Transverse colon (tissue), 4 donors: ENCODE measurements at places on chromosomes 12 and 14. TPM values are rescaled to one million over a fixed set of nuclear protein-coding genes. Genes with fewer than 3 reads are reported as not detected.

GRCh38 chr14:42541535-42542001 is 934.9 kb downstream of the LRFN5 start:
- DNase-seq: no peak

- no peak for DNase-seq
Measured at GRCh38 chr12:2402073-2402579, 349.3 kb downstream of the CACNA1C start.

GRCh38 chr14:89926694-89927093 is 27.8 kb downstream of the EFCAB11 start:
- DNase-seq: no peak

DNA sequence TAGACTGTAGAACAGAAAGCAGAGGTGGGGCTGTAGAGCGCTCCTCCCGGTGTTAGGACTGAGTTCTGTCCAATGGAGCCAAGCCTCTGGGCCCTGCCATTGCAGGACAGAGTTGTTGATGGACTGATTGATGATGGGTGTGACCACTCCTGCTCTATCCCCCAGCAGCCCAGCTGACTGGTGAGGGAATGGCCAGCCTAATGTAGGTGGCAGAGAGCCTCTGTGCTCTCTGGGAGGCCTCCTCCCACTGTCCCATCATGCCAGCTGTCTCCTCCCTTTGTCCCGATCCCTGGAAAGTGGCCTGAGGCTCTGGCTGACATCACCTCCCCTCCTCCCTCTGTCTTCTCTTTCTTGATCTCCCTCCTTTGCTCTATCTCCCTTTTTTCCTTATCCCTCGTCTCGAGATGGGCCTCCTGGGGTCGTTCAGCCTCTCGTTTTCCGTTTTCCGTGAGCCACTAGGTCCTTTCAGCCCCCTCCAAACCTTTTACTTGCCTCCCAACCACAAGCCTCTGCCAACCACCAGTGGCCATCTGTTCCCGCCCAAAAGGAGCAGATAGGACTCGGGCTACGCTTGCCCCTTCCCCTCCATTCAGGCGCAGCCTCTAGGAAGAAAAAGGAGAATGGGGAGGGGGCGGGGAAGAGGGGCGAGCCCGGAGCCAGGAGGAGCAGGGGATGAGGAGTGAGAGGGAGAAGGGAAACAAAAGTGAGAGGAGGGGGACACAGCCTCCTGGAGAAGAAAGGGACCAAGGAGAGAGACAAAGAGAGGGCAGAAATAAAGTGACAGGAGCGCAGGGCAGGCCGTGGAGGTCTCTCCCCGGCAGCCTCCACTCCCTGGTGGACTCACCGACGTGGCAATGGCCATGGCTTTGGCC is 572 bp downstream of the EFS start:
- no peak for DNase-seq

DNA sequence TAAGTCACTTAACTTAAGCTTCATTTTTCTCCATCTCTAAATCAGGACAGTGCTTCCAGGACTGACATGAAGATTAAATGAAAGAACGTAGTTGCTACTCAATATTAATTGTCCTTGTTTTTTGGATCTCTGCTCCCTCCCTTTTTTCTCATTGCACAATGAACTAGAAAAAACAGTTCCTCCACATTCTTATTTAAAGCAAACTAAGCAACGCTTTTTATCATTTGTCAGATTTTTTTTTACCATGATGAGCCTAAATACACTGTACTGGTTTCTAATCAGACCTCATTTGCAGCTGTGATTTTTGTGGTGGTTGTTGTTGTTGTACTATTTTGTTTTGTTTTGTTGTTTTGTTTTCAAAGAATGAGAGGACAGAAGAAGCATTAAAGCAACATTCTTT is 23.2 kb upstream of the PARP11 start:
- no peak for DNase-seq

DNA sequence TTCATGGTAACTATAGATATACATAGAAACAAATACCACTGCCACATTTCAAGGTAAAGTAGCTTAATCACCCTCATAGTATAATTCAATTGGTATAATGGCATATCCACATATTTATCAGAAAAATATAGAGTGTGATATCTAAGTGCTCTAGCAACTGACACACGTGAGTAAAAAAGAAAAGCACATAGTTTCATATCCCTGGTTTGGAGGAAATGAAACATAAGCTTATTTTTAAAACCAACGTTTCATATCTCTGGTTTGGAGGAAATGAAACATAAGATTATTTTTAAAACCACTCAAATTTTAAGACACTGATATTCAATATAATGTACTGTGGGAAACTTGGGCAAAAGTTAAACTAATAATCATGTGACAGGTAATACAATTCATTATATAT is 2.1 kb downstream of the OR6C70 start:
- DNase-seq: no peak

DNA sequence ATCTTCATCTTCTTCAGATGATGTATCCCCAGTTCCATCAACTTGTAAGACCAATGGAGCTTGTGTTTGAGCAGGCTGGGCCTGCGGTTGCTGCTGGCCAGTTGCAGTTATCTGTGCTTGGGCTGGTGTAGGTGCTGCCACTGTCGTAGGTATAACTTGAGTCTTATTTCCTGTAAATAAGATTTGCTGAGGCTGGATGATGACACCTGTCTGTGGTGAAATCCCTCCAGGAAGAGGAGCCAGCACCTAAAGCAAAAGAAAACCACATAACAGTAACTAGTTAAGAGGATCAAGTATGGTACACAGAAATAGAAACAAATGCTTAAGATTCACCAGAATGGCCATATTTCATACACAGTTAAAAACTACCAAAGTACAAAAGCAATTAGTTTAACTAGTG is 28.2 kb downstream of the GTF2A1 start:
- no peak for DNase-seq

GRCh38 chr14:62691647-62692489 is 353.4 kb downstream of the KCNH5 start:
- DNase-seq: no peak

- peak; percentile 35 for DNase-seq
Measured at GRCh38 chr14:88204221-88204620, 118.8 kb downstream of the KCNK10 start.

- DNase-seq: no peak
Measured at GRCh38 chr14:20327005-20327869, 5.8 kb downstream of the CCNB1IP1 start.

- no peak for DNase-seq
Measured at GRCh38 chr14:62015945-62016344, 253.7 kb downstream of the SNAPC1 start.

GRCh38 chr12:14924541-14924940 is 13.8 kb downstream of the ERP27 start:
- no peak for DNase-seq

DNA sequence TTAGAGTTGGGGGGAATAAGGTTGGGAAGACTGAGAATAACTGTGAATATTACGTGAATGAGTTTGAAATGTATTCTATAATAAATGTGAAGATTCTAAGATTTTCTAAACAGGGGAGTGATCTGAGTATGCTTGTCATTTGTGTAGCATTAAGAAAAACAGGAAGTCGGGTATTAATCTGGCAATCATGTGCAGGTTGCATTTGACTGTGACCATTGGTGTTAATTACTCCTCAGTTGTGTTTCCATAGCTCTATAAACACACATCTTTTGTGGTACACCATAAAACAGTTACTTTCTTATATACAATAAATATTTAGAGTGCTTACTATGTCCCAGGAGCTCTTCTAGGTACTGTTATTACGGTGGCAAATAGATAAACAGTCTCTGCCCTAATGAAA is 434.4 kb upstream of the PDE3A start:
- DNase-seq: no peak

- no peak for DNase-seq
Measured at GRCh38 chr12:93429852-93430251, 11.9 kb downstream of the UBE2N start.

DNA sequence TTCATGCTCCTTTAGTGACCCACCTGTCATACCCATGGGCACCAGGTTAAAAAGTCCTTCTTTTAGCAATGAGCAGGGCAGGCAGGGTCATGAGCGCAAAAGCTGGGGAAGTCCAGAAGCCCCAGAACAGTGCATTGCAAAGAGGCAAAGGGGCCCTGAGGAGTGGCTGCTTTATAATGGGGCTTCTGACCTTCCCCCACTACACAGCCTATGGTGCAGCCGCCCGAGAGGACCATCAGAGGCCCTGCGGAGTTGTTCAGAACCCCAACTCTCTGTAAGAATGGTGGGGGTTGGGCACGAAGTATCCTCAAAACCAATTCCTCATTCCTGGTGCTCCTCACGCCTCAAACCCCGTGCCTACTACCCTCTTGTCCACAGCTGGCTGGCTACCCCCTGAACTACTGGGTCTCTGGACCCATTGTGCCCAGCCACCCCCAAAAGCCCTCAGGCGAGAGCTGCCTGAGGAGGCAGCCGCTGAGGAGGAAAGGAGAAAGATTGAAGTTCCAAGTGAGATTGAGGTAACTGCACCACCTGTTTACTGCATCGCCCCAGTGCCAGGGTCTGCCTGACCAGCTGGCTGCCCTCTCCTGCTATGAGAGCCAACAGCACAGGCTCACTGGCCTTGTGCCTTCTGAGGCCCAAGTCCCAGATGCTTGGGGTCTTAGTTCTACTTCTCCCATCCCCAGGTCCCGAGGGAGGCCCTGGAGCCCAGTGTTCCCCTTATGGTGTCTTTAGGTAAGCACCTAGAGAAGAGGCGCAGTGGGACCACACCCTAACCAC is 6.7 kb downstream of the REC8 start:
- no peak for DNase-seq

- DNase-seq: no peak
Measured at GRCh38 chr12:25500651-25501050, 52.4 kb downstream of the LMNTD1 start.

DNA sequence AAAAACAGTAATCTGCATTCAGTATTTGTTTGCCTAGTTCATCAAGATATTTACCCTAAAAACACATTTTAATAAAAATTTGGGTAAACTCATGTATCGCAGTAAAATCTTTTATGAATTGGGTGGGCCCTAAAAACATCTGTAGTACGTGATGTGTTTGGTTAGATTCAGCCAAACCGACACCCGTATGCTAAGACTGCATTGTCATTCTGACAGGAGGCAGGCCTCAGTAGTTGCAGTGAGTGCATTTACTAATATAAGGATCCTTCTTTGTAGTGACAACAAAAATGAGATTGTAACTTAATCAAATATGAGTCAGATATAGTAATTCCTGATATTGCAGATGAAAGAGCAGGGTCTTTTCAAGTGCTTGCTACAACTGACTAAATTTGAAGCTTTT is 191.8 kb downstream of the SLC16A7 start:
- DNase-seq: no peak

DNA sequence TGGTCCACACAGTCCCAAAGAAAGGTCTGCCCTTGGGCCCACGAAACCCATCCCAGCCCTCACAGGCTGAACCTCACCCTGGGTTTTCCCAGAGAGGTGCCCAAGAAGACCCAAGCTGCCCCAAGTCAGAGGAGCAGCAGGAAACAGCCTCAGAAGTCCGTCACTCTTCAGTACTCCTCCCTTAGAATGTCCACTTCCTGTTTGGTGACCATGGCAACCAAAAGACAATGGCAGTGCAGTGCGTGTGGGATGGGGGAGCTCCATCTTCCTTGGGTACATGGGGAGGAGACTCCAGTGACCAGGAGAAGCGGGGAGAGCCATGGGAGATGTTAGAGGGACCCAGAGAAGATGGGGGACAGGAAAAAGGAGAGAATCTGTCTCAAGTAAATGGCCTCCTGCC is 11.3 kb downstream of the SELPLG start:
- no peak for DNase-seq

DNA sequence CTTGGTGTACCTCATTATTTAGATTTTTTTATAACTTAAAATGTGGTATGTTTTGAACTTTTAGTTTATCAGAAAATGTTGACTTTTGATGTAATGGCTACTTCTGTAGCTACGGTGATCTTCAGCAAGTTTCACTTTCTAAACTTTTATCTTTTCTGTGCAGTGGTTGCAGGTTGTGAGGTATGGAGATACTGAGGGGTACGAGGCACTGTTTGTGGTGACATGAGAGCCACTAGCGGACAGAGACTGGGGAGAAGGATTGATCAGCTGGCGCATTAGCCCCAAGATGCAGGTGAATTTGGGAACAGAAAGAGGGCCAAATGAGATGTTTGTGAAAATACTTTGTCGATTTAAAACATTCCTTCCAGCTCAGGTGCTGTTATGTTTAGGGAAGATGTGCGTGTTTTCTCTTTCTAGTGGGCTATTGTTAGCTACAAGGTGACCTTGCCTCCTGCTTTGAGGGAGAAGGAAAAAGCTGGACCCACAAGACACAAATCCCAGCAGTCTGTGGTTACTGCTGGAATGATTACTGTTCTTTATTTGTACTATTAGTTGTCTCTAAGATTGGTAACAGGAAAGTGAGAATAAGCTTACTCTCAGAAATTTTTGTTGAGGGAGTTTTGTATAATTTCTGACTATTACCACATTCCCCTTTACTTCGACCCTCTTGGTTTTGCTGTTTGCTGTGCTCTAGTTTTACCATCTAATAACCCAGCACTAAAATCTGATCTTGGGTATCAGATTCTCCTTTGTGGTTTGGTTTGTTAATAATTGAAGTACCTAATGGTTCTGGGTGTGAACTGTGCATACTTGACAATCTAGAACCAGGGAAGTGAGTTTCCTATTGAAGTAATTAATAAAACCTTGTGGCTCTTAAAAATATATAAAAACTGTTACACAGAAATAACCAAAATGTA is 61.7 kb downstream of the FBXO34 start:
- no peak for DNase-seq

GDF3 gene
- total RNA-seq: not detected

MYH7 gene
- 0.64 TPM for total RNA-seq

MMP17 gene
- 5.7 TPM for total RNA-seq

RPS6KL1 gene
- total RNA-seq: not detected

STK38L gene
- 18.5 TPM for total RNA-seq

SLC7A7 gene
- 42.3 TPM for total RNA-seq

ATG2B gene
- 30.7 TPM for total RNA-seq

CYP27B1 gene
- total RNA-seq: 0.40 TPM

SETD1B gene
- 14.9 TPM for total RNA-seq

CEBPE gene
- total RNA-seq: not detected

SAMD15 gene
- total RNA-seq: 0.41 TPM

SLC6A15 gene
- total RNA-seq: 0.37 TPM

CLEC6A gene
- total RNA-seq: not detected
